Memory B cell (primary cell): ENCODE measurements at places on chromosomes 3 and 15.

- H3K4me3 ChIP-seq = peak overlapping the region; percentile 72
- H3K36me3 ChIP-seq = peaks cover 3% of the 10 kb centered on the region
- H3K4me1 ChIP-seq = peaks cover 49% of the 10 kb centered on the region
- H3K27me3 ChIP-seq = no peaks in the 10 kb centered on the region
- peak overlapping the region; percentile 100 for H3K27ac ChIP-seq
Observed at GRCh38 chr15:81284256-81285031, 39.5 kb downstream of the STARD5 start.

GRCh38 chr3:158330870-158331269 is 221.0 kb downstream of the RSRC1 start:
- no peaks in the 10 kb centered on the region for H3K27me3 ChIP-seq
- H3K4me1 ChIP-seq = peaks cover 7% of the 10 kb centered on the region
- H3K4me3 ChIP-seq = no peak overlapping the region
- DNase-seq = no peak

DNA sequence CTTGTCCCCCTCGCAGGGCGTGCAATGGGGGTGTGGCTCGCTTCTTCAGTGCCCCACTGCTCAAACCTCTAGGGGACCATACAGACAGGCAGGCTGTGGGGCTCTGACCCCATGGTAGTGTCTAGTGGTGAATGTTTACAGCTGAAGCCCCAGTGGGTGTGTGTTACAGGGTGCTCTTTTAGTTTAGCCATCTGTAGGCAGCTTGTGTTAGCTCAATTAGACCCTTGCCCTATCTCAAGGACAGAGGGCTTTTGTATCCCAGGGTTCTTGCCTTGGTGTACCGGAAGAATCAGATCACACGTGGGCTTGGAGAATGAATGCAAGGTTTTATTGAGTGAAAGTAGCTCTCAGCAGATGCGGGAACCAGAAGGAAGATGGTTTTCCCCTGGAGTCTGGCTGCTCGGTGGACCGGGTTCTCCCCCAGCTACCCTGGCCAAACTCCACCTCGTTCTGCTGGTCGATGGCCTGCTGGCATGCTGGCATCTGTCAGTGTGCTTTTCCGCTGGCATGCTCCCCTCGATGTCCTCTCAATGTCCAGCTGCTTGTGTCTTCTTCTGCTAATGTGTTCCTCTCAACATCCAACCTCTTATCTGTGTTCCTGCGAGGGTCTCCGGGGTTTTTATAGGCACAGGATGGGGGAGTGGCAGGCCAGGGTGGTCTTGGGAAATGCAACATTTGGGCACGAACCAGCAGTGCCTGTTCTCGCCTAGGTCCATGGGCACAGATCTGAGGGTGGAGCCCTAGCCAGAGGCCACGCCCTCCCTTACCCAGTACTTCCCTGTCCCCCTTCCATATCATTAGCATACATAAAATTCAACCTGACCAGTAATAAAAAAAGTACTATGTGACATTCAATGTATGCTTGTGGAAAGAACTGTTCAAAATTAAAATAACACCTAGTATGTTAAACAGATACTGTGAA is 6.6 kb downstream of the SPCS1 start:
- H3K36me3 ChIP-seq = peaks cover 10% of the 10 kb centered on the region
- H3K27ac ChIP-seq = peak overlapping the region; percentile 20
- no peak for DNase-seq
- H3K4me3 ChIP-seq = no peak overlapping the region

DNA sequence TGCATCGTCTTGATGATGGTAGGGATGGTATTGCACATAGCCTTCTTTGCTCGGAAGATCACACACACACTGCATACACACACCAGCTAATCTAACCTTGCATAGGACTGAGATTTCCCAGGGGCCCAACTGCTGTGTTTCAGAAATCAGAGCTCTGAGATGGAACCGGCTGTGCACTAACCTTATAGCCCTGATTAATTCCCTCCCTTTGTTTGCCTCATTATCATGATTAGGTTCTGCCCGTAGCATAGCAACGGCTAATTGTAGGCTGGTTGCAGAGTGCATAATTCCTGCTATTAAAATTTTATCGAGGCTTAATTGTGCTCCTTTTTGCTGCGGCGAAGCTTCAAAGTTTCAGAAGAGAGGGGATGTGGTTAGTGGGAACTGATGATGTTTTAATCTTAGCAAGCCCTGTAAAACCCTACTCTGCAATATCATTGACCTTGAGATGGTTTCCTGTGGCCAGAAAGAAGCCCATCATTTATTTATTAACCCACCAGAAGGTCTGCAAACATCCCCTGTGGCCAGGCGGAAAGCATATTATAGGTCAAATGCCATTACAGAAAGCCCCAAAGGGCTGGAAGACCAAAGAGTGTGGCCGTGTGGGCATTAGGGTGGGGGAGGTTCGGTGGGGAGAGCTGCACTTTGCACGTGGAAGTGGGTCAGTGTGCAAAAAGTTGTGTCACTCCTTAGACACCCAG is 56.2 kb upstream of the GLCE start:
- H3K27ac ChIP-seq = no peak overlapping the region
- no peak for DNase-seq
- H3K36me3 ChIP-seq = no peaks in the 10 kb centered on the region
- peaks cover 3% of the 10 kb centered on the region for H3K4me1 ChIP-seq

DNA sequence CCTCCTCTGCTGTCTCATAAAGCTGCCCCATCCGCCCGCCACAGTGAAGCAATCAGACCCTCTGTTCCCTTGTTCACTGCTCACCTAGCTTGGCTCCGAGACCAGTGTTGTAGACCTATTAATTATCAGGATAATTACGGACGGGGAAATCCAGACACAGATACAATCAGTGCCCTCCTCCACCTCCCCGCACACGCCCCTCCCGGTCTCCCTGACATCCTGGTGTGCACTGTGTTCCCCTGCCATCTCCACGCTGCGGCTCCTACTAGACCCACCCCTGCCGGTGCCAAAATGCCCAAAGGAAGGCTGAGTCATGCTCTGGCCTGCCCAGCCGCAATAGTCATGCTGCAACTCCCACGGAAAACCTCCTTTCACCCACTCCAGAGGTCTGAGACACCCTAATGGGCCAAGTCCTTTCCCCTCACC is 277.3 kb upstream of the TLE3 start:
- DNase-seq = no peak
- no peaks in the 10 kb centered on the region for H3K36me3 ChIP-seq
- H3K27ac ChIP-seq = no peak overlapping the region
- peaks cover 12% of the 10 kb centered on the region for H3K4me1 ChIP-seq

DNA sequence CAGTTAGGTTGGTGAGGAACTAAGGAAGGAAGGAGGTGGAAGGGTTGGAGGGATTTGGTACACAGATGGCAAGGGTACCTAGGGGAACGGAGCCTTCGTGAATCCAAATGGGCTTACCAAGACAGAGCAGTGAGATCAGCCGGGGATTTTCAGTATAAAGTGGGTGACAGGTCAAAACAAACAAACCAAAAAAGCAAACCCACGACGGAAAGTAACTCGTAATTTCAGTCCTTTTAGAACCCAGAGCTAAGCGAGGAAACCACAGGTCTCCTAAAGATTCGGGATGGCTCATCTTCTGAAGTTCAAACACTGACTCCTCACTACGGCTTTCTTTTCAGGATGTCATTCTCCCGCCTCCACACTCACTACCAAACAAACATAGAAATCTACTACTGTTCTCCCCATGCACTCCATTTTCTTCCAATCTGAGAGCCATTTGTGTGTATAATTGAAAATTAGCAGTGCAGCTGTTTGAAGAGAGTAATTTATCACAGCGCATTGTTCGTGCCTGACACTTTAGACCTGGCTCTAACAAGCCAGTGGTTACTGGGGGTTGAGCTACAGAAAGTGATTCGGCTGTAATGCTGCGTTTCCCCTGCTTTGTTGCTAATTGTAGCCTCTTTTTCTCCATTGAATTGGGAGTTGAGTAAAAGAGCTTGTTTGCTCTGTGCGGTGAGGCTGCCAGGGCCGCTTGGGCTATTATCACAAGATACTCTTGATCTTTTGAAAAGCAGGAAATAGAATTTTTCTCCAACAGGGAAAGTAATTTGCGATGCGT is 64.7 kb upstream of the CCDC39 start:
- H3K27ac ChIP-seq = no peak overlapping the region
- no peaks in the 10 kb centered on the region for H3K36me3 ChIP-seq
- no peak overlapping the region for H3K4me3 ChIP-seq
- DNase-seq = no peak
- no peaks in the 10 kb centered on the region for H3K4me1 ChIP-seq

GRCh38 chr15:67915461-67916374 is 75.9 kb upstream of the RNU6-1 start:
- no peak for DNase-seq
- no peaks in the 10 kb centered on the region for H3K4me1 ChIP-seq
- no peak overlapping the region for H3K27ac ChIP-seq
- no peaks in the 10 kb centered on the region for H3K27me3 ChIP-seq

DNA sequence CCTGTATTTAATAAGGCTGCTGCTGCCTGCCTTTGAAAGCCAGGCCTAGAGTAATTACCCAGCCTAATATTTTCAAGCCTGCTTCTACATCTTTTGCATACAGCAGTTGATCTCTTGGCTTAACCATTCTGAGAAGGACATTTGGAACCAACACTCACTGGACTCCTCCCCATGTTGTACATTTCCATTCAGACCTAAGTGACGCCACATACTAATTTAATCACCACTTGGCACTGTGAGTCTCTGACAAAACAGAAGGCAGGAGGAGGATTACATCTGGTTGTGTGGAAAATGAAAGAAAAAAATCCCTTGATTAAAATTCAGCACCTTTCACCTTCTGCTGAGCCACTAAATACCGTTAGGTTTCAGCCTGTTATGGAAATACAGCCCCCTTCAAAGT is 102.2 kb upstream of the ARRDC4 start:
- DNase-seq = no peak
- H3K27ac ChIP-seq = no peak overlapping the region
- H3K36me3 ChIP-seq = no peaks in the 10 kb centered on the region
- H3K27me3 ChIP-seq = no peaks in the 10 kb centered on the region
- H3K4me1 ChIP-seq = no peaks in the 10 kb centered on the region
- H3K4me3 ChIP-seq = no peak overlapping the region

DNA sequence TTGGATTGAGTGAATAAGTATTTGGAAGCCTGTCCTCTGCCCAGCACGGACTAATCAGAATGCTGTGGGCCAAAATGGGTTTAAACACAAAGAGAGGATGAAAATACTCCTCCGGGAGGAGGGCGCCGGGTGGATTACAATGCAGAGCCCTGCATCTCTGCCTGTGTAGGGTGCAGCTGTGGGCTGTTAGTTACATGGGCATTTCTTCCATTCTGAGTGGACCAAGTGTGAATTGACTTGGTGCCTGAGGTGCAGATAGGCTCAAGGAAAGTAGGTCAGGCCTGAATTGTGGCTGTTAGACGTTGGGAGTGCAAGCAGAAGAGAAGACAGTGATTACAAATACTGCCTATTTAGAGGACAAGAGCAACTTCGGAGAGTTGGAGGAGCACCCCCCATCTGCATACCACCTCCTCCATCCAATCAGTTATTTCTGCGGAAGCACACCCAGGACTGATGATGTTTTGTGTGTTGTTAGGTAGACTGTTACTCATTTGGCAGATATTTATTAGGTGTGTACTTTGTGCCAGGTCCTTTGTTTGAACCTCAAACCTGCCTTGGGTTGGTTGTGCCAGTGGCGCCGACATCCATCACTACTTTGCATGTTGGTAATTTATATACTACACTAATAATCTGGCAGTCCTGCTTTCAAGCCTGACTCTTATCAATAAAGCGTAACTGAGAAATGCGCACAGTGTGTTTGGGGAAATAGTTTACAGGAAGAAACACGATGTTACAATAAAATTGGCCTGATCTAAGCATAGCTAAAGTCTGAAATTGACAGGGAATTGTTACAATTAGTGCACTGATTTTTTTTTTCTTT is 33.0 kb downstream of the PTPRG start:
- no peak overlapping the region for H3K27ac ChIP-seq
- H3K4me3 ChIP-seq = no peak overlapping the region
- no peak for DNase-seq
- H3K36me3 ChIP-seq = no peaks in the 10 kb centered on the region
- H3K27me3 ChIP-seq = peaks cover 3% of the 10 kb centered on the region

GRCh38 chr15:91787198-91787597 is 66.3 kb upstream of the SLCO3A1 start:
- peaks cover 2% of the 10 kb centered on the region for H3K27me3 ChIP-seq
- H3K36me3 ChIP-seq = no peaks in the 10 kb centered on the region
- H3K4me3 ChIP-seq = no peak overlapping the region
- no peak overlapping the region for H3K27ac ChIP-seq

DNA sequence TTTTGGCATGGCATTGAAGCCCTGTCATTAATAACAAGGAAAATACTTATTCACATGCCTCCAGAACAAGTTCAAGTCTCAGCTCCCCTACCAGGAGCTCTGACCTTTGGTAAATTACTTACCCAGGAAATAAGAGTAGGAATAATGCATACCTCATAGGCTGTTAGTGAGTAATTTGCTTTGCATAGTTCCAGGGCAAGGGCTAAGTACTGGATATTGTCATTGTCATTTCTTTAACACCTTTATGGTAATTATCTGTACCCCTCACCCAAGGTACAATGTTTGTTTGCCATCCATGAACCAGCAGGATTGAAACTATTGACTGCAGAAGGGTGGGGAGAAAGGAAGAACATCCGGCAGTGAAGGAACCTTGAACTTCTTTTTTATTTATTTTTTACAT is 148.5 kb downstream of the SOX2 start:
- H3K27ac ChIP-seq = no peak overlapping the region
- H3K36me3 ChIP-seq = no peaks in the 10 kb centered on the region
- H3K4me1 ChIP-seq = no peaks in the 10 kb centered on the region
- no peaks in the 10 kb centered on the region for H3K27me3 ChIP-seq

- DNase-seq = no peak
- H3K27me3 ChIP-seq = peaks cover 7% of the 10 kb centered on the region
- no peaks in the 10 kb centered on the region for H3K4me1 ChIP-seq
Observed at GRCh38 chr3:146498002-146498736, 28.8 kb upstream of the PLSCR2 start.

DNA sequence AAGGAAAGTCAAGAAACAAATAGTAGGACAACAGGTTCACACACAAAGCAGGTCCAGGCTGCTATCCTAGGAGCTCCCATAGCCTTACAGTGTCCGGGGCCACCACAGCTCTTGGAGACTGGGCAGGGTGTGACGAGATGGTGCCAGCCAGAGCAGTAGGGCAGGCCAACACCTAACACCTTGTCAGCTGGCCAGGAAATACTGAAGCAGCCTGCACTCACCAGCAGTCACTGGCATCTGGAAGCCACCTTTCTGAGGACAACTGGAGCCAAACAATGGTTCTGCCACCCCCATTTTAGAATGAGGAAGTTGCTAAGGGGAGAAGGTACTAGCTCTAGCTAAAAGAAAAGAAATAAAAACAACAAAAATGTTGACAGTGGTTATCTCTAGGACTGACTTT is 47.2 kb downstream of the CCDC12 start:
- DNase-seq = no peak
- peak overlapping the region; percentile 94 for H3K27ac ChIP-seq
- H3K4me1 ChIP-seq = peaks cover 61% of the 10 kb centered on the region
- H3K27me3 ChIP-seq = no peaks in the 10 kb centered on the region
- H3K4me3 ChIP-seq = peak overlapping the region; percentile 56

- no peak for DNase-seq
- H3K4me1 ChIP-seq = peaks cover 35% of the 10 kb centered on the region
- H3K36me3 ChIP-seq = peaks cover under 1% of the 10 kb centered on the region
- no peak overlapping the region for H3K27ac ChIP-seq
- H3K4me3 ChIP-seq = no peak overlapping the region
Observed at GRCh38 chr15:70277556-70277955, 179.8 kb upstream of the TLE3 start.
